Stimulated activated CD4-positive, alpha-beta T cell treated with anti-CD3 and anti-CD28 coated beads, Interleukin-1b, Interleukin-23, amount 100 ng/mL, for 1 hour (primary cell): ENCODE measurements at places on chromosomes 16 and 17.

GRCh38 chr17:7067198-7067597 is 12.9 kb downstream of the CLEC10A start:
- DNase-seq, result no peak

- no peak for DNase-seq
These were observed 1.9 kb downstream of the GCGR start for GRCh38 chr17:81805707-81806460.

- no peak for DNase-seq
These were observed 9.8 kb downstream of the ADAM11 start for GRCh38 chr17:44768505-44769142.

DNA sequence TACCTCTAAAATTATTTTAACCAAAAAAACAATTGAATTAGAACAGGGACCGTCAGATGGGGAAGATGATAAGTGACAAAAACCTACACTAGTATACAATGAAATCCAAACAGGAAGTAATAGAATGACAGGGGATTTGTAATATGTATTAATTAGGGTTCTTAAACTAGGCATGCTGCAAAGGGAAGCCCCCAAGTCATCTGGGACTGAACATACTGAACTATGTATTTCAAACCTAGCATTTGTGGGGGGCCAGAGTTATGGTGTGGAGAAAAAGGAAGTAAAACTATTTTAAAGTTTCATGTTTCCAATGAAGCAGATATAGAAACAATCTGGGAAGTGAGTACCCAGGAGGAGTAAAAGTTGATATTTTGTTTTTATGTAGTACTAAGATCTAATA is 133.2 kb upstream of the HS3ST3A1 start:
- no peak for DNase-seq

DNA sequence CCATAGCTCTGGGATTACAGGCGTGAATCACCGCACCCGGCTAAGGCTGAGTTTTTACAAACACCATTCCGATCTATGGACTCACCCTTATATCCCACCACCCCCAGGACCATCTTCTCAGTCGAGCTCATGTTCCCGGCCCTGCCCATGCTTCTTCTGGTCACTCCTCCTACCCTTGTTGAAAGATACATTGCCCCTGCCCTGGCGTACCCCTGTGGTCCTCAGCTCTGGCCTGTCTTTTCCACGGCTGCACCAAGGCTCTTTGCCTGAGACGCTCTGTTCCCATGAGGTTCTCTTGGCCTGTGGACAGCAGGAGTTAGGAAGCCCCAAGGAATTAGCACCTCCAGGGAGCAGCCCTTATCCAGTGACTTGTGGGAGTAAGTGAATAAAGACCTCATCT is 379.4 kb upstream of the TNRC6C start:
- no peak for DNase-seq

- DNase-seq, result no peak
These were observed 136.6 kb upstream of the RPH3AL start for GRCh38 chr17:488993-489757.

DNA sequence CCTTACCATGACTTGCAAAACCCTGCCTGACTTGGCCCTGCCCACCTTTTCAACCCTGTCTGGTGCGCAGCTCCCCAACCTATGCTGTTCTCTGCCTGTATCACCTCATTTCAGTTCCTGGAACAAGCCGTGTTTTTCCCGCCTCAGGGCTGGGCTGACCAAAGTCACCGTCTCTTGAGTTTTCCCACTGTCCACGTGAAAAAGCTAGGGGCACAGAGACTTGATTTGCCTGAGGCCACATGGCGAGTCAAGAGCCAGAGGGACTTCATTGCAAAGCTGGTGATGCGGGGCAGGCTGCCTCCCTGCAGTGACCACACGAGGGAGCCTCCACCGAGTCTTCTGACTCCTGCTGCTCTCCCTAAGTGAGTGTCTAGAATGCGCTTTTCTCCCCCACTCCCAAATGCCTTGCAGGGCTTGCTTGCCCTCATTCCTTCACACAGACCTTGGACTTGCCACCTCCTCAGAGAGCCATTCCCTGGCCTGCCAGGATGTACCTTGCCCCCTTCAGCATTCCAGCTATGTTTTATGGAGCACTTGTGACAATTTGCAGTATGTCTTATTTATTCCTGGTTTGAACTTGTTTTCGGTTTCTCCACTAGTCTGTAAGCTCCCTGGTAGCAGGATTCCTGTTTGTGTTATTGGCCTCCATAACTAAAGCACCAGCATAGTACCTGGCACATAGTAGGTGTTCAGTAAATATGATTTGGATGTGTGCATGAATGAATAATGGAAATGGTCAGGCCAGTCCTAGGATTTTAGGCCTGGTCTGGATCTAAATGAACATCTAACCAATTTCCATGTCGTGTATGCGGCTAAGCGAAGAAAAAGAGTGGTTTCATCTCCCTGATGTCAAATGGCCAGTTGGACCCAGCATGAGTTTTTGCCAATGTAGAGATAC is 252.3 kb downstream of the SNX29 start:
- no peak for DNase-seq

DNA sequence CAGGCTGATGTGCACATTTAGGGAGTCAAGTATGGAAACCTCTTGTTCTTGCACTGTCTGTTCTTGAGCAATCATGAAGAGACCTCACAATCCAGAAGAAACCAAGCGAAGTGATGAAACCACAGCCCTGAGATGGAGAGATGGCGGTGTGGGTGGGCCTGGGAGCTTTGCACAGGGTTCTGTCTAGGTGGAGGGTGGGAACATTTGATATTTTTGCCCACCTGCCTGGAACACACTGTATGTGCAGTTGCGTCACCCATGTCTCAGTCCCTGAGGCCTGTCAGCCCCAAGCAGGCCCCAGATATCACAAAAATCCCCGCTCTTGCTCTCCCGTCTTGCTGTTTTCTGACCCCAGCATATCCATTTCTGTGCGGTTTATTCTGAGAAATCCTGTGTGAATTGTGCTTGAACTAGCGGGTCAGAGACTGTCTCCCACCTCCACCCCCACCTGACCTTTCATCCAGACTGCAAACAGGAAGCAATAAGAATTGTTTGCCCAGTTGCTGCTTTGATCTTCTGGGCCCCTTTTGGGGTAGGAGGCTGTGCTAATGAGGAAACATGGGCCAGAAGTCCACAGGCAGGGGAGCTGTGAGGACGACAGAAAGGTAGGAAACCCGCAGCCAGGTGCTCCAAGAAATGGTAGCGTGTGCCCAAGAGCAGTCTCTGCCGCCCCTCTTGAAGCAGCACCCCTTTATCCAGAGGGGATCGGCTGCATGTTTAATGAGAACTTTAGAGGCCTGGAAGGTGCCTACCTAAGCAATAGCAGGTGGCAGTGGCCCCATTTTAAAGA is 183.8 kb downstream of the CCDC182 start:
- DNase-seq, result no peak

GRCh38 chr16:58366247-58367031 is 25.8 kb upstream of the GINS3 start:
- DNase-seq, result no peak

DNA sequence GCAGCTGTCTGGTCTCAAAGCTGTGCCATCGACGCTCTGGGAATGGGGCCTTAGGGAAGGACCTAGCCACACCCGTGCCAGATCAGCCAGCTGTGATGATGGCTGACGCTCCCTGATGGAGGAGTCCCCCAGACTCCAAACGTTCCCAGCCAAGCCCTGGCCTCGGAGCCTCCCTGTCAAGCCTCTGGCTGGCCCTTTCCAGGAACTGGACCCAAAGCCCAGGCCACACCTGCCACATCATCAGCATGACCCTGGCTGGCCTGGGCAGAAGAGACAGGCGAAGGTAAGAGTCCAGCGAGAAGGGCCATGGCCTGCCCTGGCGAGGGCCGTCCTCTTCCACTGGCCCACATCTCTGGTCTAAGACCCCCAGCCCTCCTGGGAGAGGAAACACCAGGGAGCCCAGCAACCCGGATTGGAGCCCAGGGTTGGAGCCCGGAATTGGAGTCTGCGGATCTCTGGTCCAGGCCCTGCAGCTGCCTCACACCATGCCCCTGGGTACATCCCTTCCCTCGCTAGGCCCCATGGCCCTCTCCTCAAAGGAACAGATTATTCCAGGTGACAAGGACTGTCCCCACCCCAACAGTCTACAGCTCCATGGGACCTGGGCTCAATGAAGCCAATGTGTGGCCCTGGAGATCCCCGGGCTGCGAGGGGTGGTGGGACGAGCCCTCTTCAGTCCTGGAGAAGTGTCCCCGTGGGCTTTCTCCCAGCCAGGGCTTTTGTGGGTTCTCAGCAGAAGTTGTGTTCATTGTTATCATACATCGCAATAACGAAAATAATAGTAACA is 105.1 kb upstream of the TNRC6C start:
- DNase-seq, result no peak

- DNase-seq, result no peak
These were observed 82.5 kb downstream of the NLK start for GRCh38 chr17:28124962-28125361.

DNA sequence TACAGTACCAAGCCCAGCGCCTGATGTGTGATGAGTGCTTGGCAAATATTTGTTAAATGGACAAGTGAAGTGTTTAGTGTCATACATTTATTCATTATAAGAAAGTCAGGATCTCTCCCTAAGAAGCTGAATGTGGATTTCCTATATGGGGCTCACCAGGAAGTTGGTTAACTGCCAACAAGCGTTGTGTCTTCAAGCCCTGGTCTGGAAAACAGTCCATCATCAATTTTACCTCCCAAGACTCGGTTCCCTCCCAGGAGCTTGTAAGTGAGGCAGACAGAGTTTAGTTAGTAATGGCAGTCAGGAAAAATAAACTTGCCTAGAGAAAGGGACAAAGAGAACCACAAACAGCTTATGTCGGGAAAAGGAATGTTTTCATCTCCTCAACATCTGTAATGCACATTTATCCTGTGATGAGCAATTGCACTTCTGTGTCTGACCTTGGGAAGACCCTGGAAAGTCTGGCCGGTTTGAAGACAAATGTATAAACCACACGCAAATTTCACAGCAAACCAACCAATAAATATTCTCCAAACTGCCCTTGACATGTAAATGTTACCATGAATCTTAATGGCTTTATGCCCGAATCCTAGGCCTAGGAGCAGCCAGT is 28.3 kb downstream of the C16orf95 start:
- DNase-seq, result no peak

DNA sequence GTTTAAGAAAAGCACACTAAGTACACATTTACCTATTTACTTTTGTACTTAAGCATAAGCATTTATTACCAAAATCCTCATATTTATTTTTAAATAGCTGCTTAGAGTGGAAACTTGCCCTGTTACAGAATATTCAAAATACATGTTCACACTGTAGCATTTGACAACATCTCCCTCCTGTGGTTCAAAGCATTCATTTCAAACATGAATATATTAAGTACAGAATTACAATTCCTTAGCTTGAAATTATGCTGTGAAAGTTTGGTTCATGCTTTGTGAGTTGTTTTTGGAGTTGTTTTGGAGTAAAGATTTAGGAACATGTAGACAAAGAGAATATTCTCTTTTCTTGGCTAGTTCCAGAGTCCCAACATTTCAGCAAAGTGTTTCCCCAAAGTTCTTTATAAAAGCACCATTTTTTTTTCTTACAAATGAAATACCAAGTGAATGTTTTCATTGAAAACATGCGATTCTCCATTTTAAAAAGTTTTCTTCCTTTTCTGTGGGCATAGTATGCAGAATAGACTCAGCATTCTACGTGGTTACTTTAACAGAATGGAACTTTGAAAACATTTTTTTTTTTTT is 33.2 kb downstream of the TUBD1 start:
- DNase-seq, result no peak

DNA sequence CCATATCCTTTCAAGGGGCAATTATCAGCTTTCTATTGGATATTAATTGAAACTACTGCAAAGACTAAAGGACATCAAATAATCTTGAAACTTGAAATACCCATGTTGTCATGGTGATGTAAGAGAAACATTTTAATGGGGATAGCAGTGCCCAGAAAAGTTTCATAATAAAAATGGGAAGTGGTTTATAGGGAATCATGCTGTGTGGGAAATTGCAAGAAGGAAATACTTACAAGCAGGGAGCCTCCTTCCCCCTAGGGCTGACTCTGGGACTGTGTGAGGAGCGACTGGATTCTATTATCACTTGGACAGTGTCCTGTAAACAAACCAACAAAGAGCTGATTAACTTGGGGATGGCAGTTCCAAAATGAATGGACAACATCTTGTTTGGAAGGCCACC is 1393.1 kb upstream of the GOT2 start:
- DNase-seq, result no peak

DNA sequence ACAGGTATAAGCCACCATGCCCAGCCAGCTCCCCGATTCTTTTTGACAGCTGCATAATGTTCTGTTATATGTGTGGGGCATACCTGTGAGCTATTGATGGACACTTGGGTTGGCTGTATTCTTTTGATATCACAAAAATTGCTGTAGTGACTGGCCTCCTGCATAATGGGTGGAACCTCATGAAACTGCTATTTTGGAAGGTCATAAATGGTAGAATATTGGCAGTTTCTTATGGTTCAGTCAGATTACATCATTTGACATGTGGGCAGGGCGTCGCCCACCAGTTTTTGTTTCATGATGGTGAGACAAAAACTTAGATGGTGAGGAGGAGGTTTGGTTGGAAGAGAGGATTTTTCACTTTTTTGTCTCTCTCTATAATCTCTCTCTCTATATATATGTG is 26.7 kb upstream of the POLR3E start:
- no peak for DNase-seq

DNA sequence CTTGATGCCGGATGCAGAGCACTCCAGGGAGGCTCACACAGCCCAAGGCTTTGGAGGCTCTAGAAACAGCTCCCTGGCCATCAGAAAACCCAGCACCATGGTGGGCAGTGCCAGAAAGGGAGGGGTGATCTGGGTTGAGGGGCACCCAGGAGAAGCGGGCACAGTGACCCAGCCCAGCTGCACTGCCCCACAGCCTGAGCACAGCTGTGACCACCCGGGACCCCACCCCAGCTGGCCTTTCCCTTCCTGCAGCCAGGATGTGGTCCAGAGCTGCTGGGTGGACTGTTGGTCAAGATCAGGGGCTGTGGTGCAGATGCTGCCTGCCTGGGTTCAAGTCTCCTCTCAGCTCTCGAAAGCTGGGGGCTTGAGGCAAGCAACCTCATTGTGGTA is 223.1 kb downstream of the ZNF423 start:
- DNase-seq, result no peak

DNA sequence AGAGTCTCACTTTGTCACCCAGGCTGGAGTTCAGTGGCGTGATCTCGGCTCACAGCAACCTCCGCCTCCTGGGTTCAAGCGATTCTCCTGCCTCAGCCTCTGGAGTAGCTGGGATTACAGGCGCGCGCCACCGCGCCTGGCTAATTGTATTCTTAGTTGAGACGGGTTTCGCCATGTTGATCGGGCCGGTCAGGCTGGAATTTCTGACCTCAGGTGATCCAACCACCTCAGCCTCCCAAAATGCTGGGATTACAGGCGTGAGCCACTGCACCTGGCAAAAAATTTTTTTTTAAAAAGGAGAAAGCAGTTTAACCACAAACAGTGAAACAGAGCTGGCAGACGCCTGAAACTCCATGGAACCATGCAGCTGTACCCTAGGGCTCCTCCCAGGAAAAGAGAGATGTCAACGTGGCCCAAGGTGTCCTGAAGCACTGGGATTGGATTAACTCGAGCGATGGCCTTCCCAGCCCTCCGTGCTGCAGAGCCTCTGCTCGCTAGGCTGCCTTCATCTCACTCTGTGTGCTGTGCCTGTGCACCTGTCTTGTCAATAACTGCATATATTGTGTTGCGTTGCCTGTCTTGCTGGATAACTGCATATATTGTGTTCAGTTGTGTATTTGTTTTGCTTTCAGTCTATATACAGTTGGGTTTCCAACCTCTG is 29.6 kb upstream of the FOXK2 start:
- DNase-seq, result no peak
